ENCODE measurements at places on chromosomes 3 and 15.

GRCh38 chr15:38130205-38130567 lies 122.5 kb upstream of the SPRED1 start:
- no peak for DNase-seq

GRCh38 chr3:66858656-66859381 lies 139.3 kb upstream of the KBTBD8 start:
- DNase-seq, result no peak

DNA sequence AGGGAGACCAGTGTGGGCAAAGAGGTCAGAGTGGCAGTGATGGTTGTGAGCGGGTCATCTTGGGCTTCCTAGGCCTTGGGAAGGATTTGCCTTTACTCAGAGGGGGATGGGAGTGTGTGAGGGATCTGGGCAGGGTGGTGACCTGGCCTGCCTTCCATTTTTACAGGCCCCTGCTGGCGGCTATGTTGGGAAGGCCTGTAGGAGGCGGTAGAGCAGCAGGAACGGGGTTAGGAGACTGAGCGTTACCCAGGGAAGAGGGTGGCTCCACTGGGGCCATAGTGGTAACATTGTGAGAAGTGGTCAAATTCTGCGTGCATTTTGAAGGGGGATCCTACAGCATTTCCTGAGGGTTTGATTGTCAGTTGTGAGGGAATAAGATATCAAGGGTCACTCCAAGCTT lies 307.3 kb upstream of the CTDSPL start:
- DNase-seq, result no peak

- DNase-seq, result no peak
These were observed 51.5 kb upstream of the GSK3B start for GRCh38 chr3:120145542-120146285.

DNA sequence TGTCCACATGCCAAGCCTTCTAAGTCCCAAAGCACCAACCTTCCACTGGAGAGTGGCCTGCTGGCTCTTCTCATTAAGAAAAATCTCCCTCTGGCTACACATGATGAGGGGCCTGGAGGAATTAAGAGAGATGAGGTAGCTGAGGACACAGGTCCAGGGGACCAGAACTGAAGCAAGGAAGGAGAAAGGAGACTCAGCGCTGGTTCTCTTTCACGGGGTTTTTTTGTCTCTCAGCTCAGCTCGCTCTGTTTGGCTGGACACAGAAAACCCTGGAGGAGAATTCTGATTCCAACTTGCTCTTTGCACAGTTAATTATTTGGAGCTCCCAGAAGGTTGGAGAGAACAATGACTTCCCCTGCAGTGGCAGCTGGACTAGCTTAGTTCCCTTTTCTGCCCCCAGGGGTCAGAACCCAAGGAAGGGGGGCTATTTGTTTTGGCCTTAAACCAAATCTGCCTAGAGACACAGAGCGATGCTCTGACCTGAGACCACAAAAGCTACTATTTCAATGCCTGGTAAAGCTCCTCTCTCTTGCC lies 507.6 kb downstream of the FHIT start:
- DNase-seq, result no peak

DNA sequence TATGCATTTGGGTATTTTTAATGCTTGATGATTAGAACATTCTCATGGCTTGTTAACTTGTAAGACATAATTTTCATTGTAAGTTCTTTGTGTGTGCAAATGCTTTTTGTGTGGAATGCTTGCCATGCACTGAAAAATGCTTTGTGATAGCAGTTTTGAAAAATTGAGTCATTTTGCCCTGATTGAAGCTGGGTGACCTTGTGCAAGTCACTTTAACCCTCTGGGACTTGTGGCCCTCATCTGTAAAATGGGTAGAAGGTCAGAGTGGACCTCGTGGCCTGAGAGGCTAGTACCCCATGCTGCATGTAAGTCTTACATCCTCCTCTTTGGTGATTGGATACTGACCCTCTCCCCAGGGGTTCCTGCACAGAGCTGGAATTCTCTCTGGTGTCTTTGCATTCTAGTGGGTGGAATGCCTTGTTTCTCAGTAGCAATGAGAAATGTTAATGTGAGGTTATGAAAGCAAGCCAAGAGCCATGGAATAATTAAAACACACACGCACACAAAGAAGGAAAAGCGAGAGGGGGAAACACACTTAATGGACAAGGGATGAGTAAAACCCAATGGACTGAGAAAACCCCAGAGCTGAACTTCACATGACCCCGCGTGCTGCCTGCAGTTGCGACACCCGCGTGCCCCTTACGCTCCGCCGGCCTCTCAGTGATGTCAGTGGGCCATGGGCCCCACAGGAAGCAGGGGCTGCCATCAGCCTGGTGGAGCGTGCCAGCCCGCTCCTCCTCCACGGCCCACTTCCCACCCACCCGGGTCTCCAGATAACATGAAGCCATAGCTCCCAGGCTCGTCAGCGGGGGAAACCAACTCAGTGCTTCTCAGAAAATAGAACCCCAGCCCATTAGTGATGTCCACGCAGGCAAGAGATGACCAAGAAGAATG lies 44.0 kb downstream of the SMAD3 start:
- DNase-seq, result no peak

- no peak for DNase-seq
These were observed 29.5 kb downstream of the ABHD2 start for GRCh38 chr15:89117790-89118189.

DNA sequence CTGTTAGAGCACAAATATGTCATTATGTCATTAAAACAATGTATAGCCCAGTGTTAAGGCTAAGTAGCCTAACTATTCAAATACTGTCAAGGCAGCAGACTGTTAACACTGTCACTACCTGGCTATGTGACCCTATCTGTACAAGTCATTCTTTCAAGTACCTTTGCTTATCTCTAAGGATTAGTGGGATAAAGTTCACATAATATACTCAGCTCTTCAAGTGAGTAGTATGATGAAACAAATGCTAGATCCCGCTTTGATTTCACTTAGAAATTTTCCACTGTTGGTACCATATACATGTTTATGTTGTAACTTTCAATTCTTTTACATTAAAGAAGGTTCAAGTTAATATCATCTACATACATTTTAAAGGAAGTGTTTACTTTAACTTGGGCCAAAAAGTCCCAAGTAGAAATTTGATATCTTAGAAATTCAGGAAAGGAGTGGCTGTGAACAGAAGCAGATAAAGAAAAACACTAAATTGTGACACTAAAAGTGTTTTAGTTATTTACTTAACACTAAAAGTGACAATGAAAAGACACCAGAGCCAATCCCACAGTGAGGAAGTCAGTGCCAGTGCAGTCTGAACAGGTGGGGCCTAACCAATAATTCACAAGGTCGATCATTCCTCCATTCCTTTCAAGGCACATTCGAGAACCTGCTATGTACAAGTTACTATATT lies 4.8 kb upstream of the RFX7 start:
- DNase-seq, result no peak

DNA sequence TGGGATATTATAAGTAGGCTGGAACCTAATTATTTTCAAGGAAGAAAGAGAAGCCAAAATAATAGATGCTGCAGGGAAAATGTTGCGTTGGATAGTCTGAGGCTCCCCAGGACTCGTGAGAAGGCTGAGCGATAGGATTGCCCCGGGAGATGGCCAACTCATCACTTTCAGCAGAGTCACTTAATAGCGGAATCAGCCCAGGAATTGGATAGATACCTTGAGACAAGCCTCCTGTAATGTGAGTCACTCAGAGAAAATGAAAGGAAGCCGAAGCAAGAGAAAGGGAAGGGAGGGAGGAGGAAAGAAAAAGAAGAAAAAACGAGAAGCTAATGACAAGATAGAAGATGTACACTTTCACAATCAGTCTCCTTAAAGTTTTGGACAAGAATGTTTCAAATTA lies 94.3 kb downstream of the SQOR start:
- DNase-seq, result no peak

- no peak for DNase-seq
These were observed 128.6 kb upstream of the DLG1 start for GRCh38 chr3:197427021-197427420.

- no peak for DNase-seq
These were observed 15.2 kb upstream of the PLXND1 start for GRCh38 chr3:129621626-129622225.

- DNase-seq, result no peak
These were observed 1.0 kb downstream of the ANP32A start for GRCh38 chr15:68819495-68820294.

DNA sequence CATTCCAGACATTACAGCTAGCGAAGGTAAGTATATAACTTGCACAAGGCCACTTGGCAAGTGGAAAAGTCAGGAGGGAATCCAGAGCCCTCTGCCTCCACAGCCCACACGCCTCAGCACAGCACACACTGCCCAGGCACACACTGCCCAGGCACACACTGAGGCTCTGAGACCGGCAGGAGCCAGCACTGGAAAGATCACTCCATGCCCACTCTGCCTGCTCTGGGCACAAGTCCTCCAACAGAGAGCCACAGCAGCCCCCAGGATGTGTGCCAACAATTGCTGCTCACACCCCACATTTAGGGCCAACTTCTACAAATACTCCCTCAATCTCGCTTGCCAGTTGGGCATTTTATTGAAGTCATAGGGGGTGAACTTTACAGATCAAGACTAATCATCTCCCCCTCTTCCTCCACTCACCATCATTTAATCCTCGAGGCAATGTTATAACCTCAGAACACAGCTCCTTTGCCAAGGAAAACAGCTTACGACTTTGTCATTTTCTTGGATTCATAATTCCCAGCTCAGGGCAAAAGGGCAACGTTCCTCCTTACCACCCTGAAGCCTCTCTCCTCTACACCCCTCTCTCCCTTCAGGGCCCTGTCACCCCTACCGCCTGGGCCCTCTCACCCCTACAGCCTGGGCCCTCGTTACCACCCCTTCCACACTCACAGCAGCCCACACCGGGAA lies 53.0 kb upstream of the TPM1 start:
- DNase-seq, result no peak

DNA sequence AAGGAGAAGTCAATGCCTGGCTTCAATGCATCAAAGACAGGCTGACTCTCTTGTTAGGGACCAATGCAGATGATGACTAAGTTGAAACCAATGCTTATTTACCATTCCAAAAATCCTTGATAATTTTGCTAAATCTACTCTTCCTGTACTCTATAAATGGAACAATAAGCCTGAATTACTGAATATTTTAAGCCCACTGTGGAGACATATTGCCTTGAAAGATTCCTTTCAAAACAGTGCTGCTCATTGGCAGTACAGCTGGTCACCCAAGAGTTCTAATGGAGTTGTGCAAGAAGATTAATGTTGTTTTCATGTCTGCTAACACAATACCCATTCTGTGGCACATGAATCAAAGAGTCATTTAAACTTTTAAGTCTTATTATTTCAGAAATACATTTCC lies 181.0 kb upstream of the CBLB start:
- no peak for DNase-seq

GRCh38 chr3:173411375-173411973 lies 13.9 kb downstream of the NLGN1 start:
- DNase-seq, result no peak

GRCh38 chr3:39751286-39751685 lies 58.1 kb upstream of the MYRIP start:
- DNase-seq, result no peak

GRCh38 chr3:49100046-49100615 lies 4.4 kb downstream of the QARS1 start:
- DNase-seq, result no peak

- DNase-seq, result no peak
These were observed 772.3 kb downstream of the SI start for GRCh38 chr3:164306042-164306441.

DNA sequence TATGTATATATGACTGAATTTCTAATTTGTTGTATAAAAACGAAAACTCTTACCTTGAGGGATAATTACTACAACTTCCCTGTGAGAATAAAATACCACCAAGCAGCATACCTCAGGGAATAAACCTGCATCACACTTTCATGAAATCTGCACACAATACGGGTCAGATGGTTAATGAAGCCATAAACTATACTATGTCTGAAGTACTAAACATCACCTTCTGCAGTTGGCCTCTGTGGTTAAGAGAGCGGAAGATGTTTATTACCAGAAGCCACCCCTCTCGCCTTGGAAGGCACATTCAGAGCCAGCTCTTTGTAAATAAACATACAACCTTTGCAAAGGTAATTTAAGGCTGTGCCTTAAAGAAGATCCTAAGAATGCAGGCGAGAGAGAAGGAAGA lies 462.1 kb upstream of the NR2F2 start:
- no peak for DNase-seq

GRCh38 chr3:134772011-134772410 lies 23.0 kb upstream of the EPHB1 start:
- DNase-seq, result no peak

DNA sequence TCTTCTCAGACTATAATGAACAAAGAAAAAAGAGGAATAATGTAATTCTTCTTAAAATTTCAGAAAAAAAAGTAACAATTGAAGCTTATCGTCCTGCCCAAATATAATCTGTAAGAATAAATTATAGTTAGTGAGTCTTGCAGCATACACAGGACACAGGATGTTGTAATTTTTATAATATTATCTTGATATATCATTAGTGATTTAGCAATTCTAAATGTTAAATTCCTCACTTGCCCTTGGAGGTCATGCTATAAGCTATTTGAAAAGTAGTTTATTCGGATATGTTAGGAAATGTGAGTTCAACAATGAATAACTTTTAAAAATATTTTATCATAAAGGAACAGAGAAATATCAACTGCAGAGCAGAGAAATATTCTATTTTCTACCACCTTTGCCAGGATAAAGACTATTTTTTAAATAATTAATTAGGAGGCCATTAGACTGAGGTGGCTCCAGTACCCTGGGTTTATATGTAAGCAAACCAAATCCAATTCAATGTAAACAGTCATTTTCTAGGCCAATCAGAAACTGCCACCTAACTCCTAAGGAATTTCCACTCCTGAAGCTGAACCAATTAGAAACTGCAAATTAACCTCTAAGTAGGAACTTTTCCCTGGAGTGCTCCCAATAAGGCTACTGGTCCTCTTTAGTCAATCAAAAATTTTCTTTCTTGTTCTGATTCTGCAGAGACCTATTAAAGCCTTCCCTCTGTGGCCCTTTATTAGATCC lies 1109.3 kb downstream of the ROBO2 start:
- DNase-seq, result no peak

- no peak for DNase-seq
These were observed 2.1 kb downstream of the OPA1 start for GRCh38 chr3:193594946-193595689.

DNA sequence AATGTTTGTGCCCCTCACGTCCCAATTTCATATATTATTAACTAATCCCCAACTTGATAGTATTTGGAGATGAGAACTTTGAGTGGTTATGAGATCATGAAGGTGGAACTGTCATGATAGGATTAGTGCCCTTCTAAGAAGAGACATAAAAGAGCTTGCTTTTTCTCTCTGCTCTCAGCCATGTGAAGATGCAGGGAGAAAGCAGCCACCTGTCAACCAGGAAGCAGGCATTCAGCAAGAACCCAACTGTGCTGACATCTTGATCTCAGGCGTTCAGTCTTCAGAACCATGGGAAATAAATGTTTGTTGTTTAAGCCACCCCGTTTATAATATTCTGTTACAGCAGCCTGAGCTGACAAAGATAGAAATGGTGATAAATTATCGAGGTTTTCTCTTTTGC lies 278.7 kb upstream of the KCNMB2 start:
- DNase-seq, result no peak

DNA sequence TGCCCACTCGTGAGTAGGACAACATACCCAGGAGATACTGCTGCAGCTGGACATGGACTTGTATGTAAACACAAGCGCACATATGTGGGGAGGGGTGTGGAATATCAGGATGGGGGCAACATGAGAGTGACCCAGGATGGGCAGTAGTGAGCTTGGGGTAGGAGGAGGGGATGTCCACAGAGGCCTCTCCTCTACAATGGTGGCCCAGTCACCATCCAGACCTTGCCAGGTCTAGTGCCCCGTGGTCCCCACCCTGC lies 266 bp upstream of the ZBTB47 start:
- no peak for DNase-seq
